Activated T-cell treated with anti-CD3 and anti-CD28 coated beads, Interleukin-2, amount 50 U/mL, for 48 hours (primary cell): ENCODE measurements at places on chromosomes 6 and 20.

- DNase-seq: no peak
Measured at GRCh38 chr20:64093013-64093503, 8.9 kb upstream of the LKAAEAR1 start.

DNA sequence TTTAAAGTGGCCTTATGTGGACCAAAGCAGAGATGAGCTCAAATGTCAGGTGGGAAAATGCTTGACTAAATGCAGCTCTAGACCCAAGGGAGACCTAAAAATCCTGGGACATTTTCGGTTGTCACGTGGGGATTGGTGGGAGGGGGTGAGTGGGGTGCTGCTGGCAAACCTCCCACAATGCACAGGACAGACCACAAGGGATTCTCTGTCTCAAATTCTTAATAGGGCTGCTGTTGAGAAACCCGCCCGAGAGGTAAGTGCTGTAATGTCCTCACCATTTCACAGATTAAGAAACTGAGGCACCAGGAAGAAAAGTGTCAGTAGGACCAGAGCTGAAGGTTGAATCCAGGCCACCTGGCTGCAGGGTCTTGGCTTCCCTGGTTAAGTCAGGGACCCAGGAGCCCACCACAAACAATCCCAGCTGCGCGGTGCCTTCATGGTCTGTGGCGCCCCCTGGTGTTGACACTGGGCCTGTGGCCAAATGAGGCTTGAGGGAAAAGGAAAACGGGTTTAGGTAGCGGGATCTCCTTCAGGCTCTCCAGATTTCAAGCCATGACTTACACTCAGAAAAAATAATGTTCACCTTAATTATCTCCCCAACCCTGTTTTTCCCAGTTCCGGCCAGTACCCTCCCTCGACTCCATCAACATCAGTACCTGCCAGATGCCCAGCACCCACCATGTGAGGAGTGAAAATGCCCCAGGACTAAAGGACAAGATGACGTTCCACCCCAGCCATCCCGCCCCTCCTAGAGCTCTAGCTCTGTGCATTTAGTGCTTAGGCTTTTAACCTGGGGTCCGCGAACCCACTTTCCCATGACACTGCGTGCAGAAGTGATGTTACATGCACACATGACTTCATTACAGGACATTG is 7.2 kb downstream of the HLA-G start:
- peak; percentile 77 for DNase-seq

- no peak for DNase-seq
Measured at GRCh38 chr6:139547804-139548203, 173.4 kb upstream of the CITED2 start.

- DNase-seq: no peak
Measured at GRCh38 chr6:113178349-113178748, 678.8 kb upstream of the MARCKS start.

- no peak for DNase-seq
Measured at GRCh38 chr20:44688053-44688625, 27.0 kb upstream of the CCN5 start.

DNA sequence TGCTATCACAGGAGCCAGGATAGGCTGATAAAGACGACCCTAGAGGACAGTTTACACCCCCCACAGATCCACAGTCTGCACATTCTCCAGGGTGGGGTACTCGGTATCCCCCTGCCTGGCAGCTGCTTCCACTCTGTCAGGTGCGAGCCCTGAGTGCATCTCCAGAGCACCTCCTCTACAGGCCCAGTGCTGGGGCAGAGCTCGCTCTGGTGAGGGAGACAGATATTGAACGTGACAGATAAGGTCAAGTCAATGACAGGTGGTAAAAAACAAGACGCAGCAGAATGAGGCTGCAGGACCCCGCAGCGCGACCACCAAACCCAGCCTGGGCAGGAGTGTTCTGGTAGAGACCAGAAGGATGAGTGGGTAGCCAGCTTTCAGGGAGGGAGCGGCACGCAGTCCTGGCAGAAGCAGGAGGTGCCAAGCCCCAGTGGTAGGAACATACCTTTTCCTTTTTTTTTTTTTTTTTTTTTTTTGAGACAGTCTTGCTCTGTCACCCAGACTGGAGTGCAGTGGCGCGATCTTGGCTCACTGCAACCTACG is 12.4 kb upstream of the MYL9 start:
- no peak for DNase-seq

GRCh38 chr6:112342511-112342910 is 4.6 kb upstream of the RFPL4B start:
- DNase-seq: no peak

- DNase-seq: no peak
Measured at GRCh38 chr6:13049666-13050254, 278.6 kb downstream of the TBC1D7 start.

GRCh38 chr6:139776041-139776440 is 401.6 kb upstream of the CITED2 start:
- DNase-seq: no peak

- DNase-seq: no peak
Measured at GRCh38 chr6:44672086-44672485, 284.6 kb downstream of the CDC5L start.

GRCh38 chr6:38796850-38797249 is 81.7 kb downstream of the DNAH8 start:
- no peak for DNase-seq

DNA sequence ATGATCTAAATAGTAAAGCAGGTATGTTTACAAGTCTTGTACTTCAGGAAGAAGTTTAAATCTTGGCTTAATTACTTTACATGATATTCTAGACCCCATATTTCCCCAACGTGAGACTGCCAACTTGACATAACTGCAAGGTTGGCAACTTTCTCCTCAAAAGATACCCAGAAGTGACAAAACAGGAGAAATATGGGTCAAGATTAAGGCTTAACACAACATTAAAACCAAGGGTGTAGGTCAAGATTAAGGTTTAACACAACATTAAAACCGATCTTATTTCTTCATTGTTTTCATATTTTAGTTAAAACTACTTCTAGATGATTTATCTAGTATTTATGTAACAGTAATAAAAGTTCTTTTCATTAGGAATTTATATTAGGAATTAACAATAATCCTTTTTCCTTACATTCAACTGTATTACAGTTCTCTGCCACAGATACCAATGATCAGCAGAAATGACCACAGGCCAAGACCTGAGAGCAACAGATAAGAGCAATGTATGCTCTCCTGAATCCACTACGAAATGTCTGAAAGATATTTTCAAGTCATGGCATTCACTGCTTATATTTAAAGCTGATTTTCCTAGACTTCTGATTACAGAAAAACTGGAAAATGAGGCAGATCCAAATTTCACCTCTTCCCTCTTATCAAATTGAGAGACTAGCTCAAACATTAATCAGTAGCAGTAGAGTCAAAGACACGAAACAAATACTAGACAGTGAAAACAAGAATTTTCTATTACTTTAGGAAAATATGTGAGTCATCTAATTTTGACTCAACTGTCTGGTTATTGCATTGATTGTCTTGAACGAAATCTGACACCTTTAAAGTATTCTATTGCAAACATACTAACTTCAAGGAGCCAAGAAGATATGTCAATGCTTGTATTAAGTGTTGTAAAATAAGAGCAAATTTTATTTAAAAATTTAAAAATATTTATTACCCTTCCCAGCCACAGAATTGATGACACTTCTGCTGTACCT is 72.3 kb downstream of the RNGTT start:
- DNase-seq: no peak

DNA sequence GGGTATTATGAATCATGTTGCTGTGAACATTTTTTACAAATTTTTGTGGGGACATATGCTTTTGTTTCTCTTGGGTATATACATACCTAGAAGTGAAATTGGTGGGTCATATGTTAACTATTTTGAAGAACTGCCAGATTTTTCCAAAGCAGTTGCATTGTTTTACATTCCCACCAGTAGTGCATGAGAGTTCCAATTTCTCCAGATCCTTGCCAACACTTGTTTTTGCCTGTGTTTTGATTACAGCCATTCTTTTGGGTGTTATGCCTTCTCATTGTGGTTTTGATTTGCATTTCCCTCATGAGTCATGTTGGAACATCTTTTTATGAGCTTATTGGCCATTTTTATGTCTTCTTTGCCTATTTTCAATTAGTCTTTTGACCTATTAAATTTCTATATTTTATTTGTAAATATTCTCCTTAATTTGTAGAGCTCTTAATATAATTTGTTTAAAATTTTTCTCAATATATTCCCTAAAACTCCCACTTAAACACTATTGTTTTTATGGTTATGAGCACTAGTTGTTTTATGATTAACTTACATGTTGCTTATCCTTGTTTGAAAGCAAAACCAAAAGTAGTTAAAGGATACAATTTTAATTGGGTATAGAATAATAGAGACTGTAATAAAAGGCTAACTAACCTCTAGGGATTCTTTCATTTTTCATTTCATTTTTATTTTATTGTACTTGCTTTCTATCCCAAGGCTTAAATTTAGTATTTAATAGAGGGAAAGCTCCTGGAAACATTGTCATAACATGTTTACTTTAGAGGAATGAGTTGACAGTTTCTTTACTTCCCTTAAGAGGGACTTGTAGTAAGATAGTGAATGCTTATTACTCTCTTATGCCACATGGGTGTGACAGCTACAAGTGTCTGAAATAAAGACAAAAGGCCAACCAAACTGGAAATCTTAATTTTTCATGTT is 5.5 kb downstream of the UBR2 start:
- DNase-seq: no peak

DNA sequence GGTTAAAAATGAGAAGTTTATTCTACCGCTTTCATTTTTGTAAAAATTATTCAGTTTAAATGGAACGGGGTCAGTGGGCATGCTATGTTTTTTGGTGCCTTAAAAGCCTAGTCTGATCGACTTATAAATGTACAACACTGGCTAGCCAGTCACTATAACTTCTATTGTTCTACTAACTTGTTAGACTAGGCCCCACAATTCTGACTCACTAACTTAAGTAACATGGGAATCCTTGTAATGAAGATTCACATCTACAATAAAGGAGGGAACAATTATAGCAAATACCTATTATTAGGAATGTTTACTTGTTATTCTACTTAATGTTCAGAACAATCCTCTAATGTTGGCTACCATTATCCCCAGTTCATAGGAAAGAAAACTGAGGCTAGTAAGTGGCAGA is 28.5 kb downstream of the REPS1 start:
- no peak for DNase-seq

- no peak for DNase-seq
Measured at GRCh38 chr6:99912657-99913056, 81.4 kb downstream of the MCHR2 start.

GRCh38 chr6:7726416-7727085 is 652 bp downstream of the BMP6 start:
- peak; percentile 35 for DNase-seq
